ENCODE measurements at places on chromosomes 16 and 17.

DNA sequence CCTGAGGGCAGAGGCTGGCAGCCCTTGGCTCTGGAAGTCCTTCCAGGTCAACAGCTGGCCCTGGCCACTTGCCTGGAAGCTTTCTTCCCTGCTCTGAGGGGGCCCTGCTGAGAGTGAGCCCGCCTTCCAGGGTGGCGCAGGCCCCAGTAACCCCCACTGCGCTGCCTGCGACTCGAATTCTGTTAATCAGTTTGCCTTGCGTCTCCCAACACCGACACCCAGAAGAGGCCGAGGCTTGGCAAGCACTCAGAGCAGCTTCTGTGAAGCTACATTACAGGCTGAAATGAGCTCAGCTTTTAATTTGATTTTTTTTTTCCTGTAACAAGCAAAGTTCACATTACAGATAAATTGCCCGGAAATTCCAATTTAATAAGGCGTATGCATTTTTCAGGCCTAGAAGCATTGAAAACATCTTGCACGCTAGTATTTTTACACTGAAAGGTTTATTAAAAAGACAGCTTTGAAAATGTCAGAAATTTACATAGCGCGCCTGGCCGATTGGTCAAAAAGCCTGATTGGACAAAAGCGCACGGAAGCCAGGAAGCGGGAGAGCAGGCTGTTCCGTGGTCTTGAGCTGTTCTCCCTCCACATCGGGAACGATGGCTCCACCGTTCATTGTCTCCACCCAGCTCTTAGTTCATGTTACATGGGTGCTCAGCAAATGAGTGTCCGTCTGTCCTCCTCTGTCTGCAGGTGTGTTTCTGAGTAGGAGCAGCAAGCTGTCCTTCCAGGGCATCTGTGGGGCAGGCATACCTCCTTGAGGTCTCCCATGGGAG, 65.5 kb upstream of the HSBP1 start:
- no peak for DNase-seq

GRCh38 chr17:69828087-69828486, 246.9 kb upstream of the KCNJ16 start:
- DNase-seq, result peak; percentile 66

DNA sequence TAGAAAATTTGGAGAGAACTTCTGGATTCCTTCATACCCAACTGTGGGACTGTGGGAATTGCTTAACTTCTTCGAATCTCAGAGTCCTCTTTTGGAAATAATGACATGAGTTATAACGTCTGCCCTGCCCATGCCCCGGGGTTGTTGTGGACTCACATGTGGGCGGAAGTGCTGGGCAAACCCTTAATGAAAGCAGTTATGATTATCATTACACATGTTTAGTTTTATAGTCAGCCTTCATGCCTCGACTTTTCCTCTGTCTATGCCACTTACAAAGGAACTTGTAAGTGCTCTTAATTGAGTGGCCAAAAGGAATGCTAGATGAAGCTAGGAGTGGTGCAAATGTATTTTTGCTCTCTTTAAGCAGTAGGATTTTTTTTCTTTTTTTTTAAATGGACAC, 3.9 kb downstream of the KRT27 start:
- DNase-seq, result no peak

DNA sequence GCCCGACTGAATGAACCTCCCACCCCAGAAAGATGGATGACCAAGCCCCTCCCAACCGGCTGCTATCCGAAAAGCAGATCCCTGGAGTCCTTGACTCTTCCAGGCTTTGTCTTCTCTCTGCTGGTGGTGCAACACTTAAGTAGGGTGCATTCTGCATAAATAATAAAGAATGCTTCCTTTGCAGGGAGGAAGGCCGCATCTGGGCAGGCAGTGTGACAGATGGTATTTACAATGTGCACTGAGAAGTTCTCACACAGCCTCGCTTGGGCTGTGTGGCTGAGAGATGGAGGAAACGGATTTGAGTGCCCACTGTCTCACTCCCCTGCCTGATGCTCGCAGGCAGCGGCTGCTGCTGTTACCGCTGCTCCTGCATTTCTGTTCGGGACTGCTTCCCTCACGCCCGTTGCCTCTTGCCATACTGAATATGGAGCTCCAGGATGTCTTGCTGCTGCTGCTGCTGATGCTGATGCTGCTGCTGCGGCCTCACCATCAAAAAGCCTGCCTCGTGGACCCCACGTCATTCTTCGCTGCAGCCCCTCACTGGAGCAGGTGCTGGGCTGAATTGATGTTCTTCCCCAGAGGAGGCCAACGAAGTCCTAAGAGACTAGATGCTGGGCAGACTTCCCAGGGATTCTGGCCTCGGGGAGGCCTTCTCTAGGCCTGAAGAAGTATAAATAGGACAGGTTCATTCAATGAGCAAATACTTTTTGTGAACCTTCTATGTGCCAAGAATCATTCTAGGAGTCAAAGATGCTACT, 7.1 kb upstream of the RHBDL3 start:
- DNase-seq, result no peak

GRCh38 chr16:23435500-23435899, 17.5 kb downstream of the COG7 start:
- peak; percentile 41 for DNase-seq

GRCh38 chr16:79560318-79560717, 40.2 kb downstream of the MAF start:
- DNase-seq, result no peak

- DNase-seq, result no peak
Measured at GRCh38 chr17:3688027-3688553, 7.9 kb downstream of the P2RX5 start.

- no peak for DNase-seq
Measured at GRCh38 chr17:2241823-2242222, 61.8 kb downstream of the SMG6 start.

GRCh38 chr17:72115781-72116525, 4.9 kb upstream of the SOX9 start:
- DNase-seq, result no peak

DNA sequence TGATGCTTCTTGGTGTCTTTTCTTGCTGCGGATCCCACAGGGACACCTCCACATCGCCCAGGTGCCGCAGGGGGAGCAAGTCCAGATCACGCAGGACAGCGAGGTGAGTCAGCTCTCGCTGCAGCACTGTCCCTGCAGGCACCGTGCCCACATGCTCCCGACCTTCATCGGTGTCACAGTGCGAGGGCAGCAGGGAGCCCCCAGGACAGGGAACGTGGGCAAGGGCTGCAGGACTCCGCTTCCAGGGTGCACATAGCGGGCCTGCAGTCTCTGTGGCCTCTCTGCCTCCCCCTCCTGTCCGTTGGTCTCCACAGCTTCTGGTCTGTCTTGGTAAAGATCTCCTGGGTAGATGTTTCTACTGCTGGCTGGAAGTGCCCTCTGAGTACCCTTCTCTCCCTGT, 84.1 kb downstream of the BANP start:
- no peak for DNase-seq

- DNase-seq, result no peak
Measured at GRCh38 chr17:4100883-4101756, 41.7 kb downstream of the ZZEF1 start.

- no peak for DNase-seq
Measured at GRCh38 chr16:73874324-73874723, 422.3 kb upstream of the PSMD7 start.

DNA sequence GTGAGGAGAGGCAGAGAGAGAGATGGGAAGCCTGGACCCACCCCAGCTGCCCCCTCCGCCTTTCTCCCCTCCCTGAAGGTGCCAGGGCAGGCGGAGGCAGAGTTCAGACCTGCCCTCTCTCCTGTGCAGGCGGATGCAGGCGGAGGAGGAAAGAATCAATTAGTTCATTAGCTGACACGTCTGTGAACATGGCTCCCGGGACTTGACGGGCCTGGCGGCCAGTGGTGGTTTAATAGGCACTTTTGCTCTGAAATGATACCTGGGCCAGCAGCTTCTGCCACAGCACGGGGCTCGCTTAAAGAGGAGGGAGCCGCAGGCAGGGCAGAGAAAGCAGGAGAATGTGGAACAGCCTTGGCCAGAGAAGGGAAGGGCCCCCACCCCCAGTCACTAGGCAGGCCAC, 98.1 kb downstream of the SDK2 start:
- no peak for DNase-seq

DNA sequence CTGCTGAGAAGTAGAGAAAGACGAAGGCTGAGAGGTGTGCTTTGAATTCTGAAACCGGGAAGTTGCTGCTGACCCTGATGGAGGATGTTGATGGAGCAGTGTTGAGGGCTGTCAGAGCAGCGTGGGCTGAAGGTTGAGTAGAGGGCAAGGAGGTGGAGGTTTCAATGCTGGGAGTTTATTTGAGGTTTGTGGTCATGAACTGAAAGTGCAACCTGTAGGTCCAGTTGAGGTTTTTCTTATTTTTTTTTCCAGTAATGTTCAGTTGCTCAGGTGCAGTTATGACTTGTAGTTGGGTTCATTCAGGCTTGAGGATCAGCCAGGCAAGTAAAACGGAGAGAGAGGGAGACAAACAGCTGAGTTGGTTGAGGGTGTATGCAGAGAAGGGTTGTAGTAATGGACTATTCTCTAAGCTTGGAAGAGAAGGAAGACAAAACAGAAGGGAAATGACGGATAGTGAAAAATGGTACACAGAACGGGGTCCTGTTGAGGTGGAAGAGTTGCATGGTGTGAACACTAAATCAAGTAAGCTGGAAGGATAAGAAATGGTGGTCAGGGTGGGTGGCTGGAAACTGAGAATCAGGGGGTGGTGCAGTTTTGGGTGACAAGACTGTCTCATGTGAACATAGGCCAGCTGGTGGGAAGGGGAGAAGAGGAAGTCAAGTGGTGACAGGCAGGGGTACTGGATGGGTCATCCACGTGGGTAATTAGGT, 8.7 kb upstream of the UBE2G1 start:
- no peak for DNase-seq

GRCh38 chr17:83117583-83117982, 38.2 kb downstream of the METRNL start:
- no peak for DNase-seq

GRCh38 chr16:54926166-54926838, 4.4 kb upstream of the IRX5 start:
- no peak for DNase-seq

GRCh38 chr16:88526906-88527185, 43.4 kb upstream of the ZC3H18 start:
- peak; percentile 22 for DNase-seq

All from heart right ventricle (tissue), 16 donors.